Stimulated activated CD4-positive, alpha-beta T cell treated with anti-CD3 and anti-CD28 coated beads, Interleukin-1b, Interleukin-23, amount 100 ng/mL, for 4 hours (primary cell): ENCODE measurements at places on chromosomes 7 and 10.

DNA sequence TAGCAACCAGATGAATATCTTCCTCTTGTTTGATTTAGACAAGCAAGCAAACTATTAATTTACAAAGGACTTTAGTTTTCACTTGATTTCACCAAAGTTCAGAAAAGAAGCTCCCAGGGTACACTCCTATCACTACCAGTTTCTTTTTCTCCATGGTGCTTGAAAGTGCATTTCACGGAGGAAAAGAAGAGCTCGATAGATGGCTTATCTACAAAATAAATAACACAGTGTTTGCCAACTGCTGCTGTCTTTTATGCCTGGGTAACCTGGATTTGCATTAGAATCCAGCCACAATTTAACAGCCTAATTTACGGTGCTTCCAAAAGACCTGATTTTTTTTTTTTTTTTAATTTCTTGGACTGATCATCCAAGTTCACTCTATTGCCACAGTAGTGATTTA lies 275.7 kb downstream of the GPR37 start:
- DNase-seq, result no peak

DNA sequence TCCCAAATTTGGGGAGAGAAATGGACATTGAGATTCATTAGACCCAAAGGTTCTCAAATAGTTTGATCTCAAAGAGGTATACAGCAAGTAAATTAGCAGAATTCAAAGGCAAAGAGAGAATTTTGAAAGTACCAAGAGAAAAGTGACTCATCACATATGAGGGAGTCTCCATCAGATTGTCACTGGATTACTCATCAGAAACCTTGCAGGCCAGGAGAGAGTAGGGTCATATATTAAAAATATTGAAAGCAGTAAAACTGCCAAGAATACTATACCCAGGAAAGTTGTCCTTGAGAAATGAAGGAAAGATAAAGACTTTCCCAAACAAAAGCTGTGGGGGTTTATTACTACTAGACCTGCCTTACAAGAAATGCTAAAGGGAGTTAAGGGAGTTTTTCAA lies 140.6 kb downstream of the TMEM168 start:
- no peak for DNase-seq

- DNase-seq, result no peak
Measured at GRCh38 chr10:11020548-11020942, 2.9 kb downstream of the CELF2 start.

- DNase-seq, result no peak
Measured at GRCh38 chr10:71040846-71041605, 152.7 kb upstream of the PCBD1 start.

DNA sequence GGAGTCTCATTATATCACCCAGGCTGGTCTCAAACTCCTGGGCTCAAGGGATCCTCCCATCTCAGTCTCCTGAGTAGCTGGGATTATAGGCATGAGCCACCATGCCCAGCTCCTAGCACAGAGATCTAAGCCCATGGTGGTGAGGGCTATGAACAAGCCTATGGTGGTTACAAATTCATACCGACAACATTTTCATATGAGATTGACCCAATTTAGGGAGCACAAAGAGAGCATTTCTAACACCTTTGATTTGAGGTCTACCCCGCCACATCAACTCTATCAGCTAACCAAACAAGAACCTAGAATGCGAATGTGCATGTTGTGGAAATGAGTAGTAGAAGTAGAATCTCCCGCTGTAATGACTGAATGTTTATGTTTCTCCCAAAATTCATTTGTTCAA lies 14.2 kb upstream of the PRF1 start:
- DNase-seq, result no peak

DNA sequence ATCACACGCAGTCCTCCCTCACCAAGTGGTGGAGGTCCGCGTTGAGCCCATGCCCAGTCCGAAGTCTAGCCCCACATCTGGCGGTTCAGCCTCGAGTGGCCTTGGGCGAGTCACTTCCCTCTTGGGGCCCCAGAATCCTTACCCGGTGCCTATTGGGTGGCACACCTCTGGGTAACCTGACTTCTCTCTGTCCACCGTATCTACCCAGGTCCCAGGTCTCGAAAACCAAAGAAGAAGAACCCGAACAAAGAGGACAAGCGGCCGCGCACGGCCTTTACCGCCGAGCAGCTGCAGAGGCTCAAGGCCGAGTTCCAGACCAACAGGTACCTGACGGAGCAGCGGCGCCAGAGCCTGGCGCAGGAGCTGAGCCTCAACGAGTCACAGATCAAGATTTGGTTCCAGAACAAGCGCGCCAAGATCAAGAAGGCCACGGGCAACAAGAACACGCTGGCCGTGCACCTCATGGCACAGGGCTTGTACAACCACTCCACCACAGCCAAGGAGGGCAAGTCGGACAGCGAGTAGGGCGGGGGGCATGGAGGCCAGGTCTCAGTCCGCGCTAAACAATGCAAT lies 4.3 kb downstream of the EN2 start:
- no peak for DNase-seq

DNA sequence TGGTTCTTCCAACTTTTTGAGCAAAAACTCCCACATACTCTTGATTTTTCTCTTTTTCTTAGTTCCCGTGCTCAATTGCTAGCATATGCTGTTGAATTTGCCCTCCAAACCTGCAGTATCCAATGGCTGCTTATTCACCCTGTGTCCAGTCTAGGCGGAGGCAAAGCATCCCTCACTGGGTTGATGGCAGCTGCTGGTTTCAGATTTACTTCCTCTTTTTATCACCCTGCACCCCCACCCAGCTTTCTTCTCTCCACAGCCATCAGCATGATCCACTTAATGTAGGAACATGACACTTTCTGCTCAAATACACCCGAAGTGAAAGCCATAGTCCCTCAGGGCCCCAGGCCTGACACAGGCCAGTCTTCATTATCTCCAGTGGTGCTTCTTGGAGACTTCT lies 87.6 kb upstream of the ADARB2 start:
- no peak for DNase-seq

DNA sequence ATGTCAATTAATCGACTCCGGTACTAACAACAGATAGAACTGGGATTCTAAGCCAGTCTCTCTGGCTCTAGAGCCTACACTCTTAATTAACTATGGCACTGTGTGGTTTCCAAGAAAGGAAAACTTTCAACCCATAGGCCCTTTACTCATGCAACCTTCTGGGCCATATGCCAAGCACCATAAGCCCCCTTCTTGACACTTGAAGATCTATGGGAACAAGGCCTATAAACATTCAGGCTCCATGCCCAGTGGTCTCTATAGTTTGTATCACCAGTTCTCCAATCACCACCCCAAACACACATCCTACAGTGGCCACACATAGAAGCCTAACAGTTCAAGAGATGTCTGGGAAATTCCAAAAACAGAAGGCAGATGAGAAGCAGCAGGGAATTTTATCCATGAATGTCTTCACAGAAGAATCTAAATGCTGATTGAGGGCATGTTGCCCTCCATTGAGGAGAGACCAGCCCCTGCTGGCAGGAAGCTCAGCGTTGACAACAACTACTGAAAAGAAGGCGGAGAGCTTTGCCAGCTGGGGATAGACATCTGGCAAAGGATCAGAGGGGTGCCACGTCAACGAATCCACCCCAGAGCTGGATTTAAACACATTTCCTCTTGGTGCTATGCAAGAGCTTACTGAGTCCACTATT lies 64.4 kb downstream of the GRM3 start:
- DNase-seq, result no peak

DNA sequence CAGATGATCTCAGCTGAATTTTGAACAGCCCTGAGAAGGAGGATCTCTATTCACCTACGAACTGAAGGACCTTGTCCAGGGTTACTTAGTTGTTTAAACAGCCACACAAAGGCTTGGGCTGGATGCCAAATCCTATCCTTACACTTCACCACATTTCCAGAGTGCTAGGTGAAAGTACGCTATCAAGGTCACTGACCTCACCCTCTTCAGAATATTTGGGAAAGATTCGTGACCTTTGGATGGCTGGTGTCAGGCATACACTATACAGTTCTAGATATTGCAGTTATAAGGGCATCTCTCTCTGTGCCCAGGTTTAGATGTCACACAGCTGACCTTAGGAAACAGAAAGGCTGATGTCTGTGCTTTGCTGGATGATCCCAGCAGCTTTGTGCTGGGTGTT lies 61.2 kb upstream of the ABLIM1 start:
- no peak for DNase-seq

DNA sequence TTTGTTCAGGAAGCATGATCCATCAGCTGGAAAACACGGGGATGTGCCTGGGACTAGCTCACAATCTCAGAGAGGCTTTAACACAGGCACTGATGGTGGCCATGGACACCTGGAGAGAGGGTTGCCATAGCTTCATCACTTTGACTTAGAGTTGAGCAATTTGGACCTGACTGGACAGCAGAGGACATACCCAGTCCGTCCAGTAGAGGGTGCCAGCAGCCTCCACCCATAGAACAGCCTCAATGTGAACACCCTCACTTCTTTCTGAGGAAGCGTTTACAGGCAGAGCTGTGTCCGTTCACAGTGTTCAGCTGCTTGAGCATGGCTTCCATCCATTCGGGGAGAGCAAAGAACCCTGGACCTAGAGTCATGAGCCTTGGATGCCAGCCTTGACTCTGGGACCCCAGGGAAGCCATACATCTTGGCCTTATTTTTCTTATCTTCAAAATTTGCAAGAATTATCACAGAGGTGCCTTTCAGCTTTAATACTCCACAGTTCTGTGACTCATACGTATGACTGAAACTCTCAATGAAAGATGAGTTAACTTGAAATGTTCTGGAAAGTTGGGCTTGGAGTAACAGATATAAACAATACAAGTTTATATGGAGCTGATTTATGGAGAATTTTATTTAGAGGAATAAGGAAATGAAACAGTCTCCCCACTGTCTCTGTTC lies 302.9 kb upstream of the PODXL start:
- DNase-seq, result peak; percentile 25
